ENCODE measurements at places on chromosomes 3 and 15. TPM values are rescaled to one million over a fixed set of nuclear protein-coding genes. Genes with fewer than 3 reads are reported as not detected.

GRCh38 chr15:67805008-67805665, 20.2 kb upstream of the SKOR1 start:
- H3K4me1 ChIP-seq: no peaks in the 10 kb centered on the region
- no peak overlapping the region for H3K4me3 ChIP-seq
- no peak overlapping the region for H3K27ac ChIP-seq
- no peaks in the 10 kb centered on the region for H3K27me3 ChIP-seq
- DNase-seq: no peak

GRCh38 chr3:151301787-151302186, 14.8 kb downstream of the GPR87 start:
- no peak overlapping the region for H3K4me3 ChIP-seq
- no peak for DNase-seq
- no peak overlapping the region for H3K27ac ChIP-seq
- no peaks in the 10 kb centered on the region for H3K27me3 ChIP-seq
- no peaks in the 10 kb centered on the region for H3K36me3 ChIP-seq

DNA sequence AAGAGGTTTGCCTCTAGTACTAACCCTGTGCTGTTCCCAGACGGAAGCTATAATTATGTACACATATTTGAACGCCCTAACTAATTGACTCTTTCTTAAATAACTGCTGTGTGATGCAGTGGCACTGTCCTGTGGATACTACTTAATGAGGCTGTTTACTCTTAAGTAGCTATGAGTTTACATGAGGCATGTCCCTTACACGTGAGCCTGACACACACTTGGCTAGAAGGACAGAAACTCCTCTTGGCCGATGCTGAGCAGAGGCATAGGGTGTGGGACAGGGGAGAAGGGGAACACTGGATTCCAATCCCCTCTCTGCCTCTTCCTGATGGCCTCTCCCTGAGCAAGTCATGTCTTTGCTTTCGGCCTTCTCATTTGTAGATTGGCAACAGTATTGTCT, 21.9 kb downstream of the EHD4 start:
- H3K4me1 ChIP-seq: peaks cover 52% of the 10 kb centered on the region
- peak overlapping the region; percentile 84 for H3K27ac ChIP-seq
- no peaks in the 10 kb centered on the region for H3K27me3 ChIP-seq

The GRK7 gene
- total RNA-seq: 1.2 TPM

Data from suprapubic skin (tissue), 4 donors.